ENCODE measurements at places on chromosomes 3 and 15.

DNA sequence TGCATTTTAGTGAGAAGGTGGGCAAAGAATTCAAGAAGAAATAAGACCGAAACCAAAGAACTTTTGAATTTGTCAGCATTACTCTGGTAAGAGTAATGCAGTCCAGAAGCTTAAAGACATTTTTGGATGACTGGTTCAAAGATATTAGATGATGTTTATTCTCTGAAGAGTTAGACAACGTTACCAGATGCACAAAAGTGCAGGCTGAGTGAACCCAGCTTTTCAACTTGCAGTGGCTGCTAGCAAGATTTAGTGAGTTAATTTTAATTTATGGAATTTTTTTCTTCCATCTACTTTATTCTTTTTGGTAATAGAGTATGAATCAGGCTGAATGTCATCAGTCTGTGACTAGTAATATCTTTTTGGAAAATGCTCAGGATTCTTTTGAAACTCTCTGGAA, 267.3 kb upstream of the AZI2 start:
- DNase-seq = no peak

DNA sequence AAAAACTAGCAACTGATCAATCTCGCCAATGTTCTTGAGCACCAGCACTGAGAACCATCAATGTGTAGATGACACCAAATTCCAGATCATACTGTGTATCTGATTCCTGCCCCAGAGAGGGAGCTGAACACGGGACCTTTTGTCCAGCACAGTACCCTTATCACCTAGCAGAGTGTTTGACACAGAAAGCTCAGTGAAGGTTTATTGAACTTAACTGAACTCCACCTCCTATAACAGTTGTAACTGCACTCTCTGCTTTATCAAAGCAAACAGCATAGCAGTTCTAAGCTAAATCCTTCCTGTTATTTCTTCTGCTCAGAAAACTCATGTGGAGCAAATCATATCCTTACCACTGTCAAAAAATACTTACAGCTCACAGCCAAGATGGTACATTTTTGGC, 183.4 kb upstream of the SLCO3A1 start:
- no peak for DNase-seq

DNA sequence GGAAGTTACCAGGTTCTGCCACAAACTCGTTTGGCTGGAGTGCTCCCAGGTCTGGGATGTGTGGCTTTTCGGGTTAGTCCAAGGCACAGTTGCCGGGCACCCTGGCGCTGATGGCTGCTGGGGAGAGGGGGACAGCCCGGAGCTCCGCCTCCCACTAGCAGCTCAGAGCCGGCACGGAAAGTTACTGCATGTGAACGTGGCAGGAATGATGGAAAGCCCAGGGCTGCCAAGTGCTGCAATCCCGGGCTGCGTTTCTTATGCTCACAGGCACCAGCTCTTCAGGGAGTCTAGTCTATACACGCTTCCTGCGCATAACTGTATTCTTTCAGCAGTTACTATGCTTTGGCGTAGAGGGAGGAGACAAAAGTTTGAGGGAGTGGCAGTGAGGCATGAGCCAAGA, 141.8 kb upstream of the ICE2 start:
- DNase-seq = no peak

GRCh38 chr15:86036243-86036642, 43.4 kb upstream of the AGBL1 start:
- DNase-seq = no peak

- DNase-seq = no peak
These were observed 68.1 kb downstream of the NOX5 start for GRCh38 chr15:69082554-69082953.

DNA sequence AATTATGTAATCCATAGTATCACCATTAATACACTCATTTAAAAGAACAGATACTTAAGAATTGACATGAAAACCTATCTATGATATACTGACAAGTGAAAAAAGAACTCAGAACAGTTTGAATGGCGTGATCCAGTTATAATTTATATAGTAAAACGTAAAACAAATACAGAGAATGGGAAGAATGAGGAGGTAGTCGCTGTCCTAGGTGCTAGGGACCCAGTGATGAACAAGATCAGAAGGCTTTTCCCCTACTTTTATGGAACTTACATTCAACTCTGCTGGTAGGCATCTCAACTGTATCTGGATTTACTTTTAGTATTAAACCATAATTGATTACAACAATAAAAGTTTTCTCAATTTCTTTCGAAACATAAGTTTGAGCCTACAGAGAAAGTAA, 31.8 kb downstream of the GSK3B start:
- DNase-seq = no peak

DNA sequence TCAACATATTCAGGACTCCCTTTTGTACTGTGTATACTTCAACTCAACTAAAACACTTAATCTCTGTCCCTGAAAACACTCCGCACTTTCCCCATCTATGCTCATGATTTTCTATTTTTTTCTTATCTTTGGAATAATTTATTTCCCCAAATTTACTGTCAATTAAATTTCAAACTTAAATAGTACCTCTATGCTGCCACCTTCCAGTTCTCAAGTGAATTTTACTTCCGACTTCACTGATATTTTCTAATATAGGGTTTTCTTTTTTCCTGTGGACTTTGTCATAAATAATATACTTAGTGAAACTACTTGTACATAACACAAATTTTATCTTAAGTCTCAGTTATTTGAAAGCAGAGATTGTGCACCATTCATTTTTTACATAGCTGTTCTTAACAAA, 1303.3 kb downstream of the OTOL1 start:
- DNase-seq = no peak

DNA sequence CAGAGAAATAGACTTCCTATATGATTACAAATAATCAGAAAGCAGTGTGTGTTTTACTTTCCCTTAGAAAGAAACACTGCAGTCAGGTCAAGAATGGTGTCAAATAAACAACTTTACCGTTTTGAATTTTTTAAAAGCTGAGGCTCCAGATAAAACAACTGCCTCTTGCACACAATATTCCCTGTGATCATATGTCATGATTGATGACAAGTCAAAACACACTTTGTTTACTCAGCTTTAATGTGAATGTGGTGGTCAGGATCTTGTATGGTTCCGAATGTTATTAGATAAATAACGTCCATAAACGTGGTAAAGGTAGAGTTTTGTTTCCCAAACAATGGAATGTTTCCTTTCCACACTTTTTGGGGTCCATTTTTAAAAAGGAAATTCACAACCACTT, 428.4 kb upstream of the MDFIC2 start:
- DNase-seq = no peak

DNA sequence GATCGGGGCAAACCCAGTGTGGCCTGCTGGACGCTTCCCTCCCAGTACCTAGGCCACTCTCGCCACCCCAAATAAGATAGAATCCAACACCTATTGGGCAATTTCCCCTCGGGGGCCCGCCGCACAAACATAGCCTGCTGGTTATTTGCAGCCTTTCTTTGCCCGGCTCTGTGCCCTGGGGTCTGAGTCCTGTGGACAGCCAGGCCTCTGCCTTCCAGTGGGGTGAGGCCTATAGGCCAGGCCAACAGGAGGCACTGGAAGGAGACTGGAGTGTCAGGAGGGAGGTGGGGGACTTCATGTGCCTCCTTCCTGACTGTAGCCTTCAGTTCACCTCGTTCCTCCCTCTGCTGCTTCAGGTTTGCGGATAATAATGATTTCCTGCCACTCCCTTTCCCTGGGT, 47.4 kb upstream of the LDHAL6B start:
- no peak for DNase-seq

DNA sequence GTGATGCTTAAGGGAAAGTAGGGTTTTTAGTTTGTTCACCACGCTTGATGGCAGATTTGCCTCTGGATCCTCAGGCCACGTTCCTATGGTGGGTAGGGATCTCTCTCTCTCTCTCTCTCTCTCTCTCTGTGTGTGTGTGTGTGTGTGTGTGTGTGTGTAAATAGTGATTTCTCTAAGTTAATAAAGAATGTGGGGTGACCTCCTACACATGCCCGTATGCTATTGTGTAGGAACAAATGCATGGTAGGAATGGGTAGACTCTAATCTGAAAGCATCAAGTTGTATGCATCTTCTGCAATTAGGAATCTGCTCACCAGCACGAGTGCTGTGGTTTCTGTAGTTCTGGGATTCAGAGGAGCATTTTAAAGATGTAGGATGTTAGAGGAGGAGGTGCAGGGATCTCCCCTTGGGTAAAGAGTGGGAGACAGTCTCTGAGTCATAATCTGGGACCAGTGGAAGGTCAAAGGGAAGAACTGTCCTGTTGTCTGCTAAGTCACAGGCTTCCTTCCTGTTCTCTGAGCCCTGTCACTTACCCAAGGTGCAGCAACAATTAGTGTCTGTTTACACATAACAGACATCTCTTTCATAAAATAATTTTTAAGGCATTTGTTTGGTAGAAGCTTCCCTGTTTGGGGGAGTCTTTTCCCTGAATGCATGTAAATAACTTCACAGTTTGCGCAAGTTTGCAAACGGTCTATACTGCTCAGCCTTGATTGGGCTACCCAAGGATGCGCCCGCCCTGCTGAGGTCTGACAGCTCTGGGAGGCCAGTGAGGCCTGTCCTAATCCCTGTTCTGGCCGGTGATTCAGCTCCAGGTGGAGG, 139.8 kb downstream of the IGF1R start:
- DNase-seq = no peak
